ENCODE measurements at places on chromosomes 7 and 10.

- no peak for DNase-seq
Measured at GRCh38 chr7:47104206-47104549, 477.7 kb downstream of the TNS3 start.

DNA sequence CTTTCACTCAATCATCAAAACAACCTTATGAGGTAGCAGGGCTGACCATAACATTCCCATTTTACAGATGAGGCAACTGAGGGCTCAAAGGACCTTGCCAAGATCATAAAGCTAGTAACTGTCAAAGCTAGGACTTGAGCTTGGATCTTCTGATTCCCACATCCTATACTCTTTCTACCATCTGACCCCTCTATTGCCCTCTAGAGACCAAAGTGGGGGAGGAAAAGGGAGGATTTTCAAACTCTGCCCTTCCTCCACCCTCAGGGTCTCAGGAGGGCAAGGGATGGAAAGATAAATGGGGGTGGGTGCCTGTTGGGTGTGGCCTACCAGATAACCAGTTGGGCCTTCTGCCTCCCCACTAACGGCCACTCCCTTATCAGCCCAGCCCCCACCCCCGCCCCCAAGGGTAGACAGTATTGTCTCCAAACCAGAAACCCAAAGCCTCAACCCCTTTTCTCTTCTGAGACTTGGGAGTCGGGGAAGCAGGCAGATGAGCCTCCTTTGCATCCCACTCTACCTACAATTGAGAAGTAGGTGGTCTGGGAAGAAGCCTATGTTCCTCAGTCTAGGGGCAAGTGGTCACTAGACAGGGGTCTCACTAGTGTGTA is 7.9 kb downstream of the LDB1 start:
- DNase-seq = no peak

- DNase-seq = no peak
Measured at GRCh38 chr7:158001003-158001402, 586.6 kb downstream of the PTPRN2 start.

- DNase-seq = no peak
Measured at GRCh38 chr10:27643301-27643700, 102.3 kb downstream of the MKX start.

DNA sequence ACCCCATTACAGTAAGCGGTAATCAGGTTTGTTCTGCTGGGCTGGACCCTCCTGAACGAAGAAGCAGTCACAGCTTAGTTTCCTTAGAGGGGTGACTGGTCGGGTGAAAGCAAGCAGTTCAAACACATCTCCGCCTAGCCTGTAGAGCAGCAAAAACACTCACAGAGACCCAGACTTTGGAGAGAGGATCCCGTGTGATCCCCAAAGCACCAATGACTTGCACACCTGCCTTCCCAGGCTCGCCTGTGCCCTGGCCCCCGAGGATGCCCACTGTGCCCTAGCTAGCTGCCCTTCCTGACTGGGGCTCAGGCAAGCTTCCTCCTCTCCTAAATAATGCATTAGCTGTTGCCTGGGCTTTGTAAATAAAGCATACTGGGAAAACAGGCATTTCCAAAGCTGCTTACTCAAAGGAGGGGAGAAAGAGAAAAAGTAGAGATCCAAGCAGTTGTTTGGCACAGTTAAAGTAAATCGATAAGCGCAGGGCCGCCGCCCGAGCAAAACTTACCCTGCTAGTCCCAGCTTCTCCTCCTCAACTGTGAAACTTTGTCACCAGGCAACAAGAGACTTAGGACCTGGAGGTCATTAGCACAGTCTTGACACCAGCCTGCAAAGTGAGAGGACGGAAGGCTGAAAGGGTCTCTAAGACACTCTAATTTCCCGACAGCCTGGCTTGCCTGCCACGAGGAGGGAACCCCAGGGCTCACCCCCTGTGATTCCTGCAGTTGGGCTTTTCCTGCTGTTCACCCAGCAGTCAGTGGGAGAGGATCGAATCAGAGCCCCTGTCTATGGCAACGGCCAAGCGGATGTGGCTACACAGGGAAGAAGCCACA is 4.8 kb downstream of the LRRC18 start:
- no peak for DNase-seq

DNA sequence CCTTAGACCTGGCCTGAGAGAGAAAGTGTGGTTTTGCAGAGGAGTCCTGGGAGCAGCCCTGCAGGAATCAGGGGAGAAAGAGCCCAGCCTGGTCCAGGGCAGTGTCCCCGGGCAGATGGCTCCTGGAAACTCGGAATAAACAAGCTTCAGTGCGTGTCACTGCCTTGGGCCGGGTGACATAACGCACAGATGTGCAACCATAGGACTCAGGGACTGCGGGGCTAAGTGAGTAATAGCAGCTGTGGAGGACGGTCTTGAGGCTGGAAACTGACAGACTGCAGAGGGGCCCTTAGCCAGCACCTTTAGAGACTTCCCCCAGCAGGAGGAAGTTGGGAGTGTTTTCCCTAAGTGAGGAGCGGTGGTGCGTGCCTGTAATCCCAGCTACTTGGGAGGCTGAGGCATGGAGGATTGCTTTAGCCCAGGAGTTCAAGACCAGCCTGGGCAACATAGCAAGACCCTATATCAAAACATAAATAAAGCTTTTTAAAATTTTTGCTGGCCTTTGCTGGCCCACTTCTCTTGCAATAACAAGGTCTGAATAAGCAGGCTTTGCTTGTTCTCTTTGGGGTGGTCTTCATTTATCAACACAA is 5.3 kb upstream of the CLIP2 start:
- no peak for DNase-seq

DNA sequence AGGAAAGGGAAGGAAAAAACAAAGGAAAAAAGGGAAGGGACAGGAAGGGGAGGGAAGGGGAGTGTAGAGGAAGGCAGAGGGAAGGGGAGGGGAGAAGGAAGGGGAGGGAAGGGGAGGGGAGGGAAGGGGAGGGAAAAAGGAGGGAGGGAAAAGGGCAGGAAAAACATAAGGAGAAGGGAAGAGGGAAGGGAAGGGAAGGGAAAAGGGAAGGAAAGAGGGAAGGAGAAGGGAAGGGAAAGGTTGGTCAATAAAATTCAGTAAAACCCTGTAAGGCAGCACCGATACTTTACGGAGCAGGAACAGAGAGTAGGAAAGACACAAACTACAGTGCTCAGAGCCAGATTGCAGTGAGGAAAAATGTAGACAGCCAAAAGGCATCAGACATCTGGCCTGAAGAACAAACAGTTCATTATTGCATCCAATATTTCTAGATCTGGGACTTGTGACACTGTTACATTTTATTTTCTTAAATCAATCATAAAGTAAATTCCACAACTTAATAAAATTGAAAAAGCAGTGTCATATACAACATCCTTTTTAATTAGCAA is 322.0 kb downstream of the CRPPA start:
- DNase-seq = no peak

- DNase-seq = no peak
Measured at GRCh38 chr7:135914346-135914745, 62.8 kb downstream of the MTPN start.

DNA sequence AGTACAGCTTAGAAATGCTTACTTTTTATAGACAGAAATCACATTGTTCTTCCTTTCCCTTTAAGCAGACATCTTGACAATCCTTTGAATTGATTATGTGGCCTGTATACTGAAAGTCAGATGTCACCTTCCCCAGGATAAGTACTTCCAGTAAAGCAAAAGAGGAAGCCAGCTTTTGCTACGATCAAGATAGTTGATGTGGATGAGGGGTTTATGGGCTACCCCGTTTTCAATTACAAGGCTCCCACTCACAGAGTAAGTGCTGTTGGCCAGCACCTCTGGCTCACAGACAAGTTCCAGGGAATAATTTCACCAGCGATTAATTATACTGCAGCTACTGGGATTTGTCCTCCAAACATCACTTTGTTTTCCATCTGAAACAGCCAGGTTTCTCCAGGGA is 95.1 kb upstream of the SAMD8 start:
- DNase-seq = no peak

DNA sequence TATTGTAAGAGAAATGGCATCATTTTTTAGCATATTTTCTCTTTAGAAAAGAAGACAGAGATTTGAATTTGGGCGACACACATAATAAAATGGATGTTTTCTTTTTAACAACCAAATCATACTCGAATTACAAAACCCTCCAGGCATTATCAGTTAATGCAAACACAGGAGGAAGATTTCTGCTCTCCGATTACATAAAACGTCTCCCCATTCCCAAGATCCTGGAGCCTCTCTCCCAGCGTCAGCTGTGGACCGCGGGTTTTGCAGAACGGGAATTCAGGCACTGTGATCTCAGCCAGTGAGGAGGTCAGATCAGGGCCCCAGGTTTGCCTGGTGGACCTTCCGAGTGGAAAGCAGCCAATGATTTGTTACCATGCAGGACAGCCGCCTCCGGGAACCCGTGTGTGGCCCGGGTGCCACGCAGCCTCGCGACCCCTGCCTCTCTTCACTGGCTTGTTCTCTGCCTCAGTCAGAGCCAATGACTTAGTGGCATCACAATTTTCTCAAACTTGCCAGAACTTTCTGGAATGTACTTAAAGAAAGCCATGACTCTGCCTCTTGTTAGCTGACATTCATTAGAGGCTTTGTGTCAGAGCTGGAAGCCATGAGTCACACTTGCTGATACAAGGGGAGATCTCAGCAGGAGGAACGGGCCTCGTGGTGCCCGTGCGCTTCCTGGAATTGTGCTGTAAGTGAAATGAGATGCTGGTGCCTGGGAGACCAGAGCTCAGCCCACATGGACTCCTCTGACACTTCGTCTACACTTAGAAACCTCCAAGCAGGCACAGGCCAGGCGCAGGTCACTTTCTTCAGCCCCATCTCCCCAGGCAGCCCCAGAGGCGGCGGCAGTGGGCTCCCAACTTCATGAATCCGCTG is 246.1 kb downstream of the KLF6 start:
- peak; percentile 71 for DNase-seq

DNA sequence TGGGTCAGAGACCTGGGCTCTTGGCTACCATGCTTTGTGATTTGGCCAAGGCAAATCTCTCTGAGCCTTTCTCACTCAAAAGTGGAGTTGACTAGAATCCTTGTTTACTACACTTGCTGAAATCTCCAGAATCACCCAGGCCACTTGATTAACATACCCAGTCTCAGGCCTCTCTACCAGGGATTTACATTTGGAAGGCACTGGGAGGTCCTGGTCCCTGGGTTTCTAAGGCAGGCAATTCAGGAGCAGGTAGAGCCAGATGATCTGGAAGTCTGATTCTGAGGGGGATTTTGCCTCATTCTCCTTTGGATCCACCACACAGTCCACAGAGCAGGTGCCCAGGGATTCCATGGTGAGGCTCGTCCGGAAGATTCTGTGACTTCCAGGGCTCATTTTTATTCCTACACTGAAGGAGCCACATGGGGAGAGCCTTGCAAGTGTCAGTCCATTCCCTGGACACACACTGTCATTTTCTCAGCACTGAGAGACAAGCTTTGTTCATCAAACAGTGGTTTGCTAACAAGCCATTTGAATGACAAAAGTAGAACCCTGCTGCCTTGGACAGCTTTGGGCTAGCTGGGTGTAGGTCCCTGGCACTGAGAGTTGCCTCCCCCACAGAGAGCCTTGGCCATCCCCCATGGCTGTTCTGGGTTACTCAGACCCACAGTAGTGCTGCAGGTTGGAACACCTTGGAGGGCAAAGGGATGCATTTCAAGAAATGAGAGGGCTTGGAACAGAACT is 74.2 kb downstream of the NOC3L start:
- no peak for DNase-seq

- no peak for DNase-seq
Measured at GRCh38 chr7:100811480-100811879, 15.8 kb downstream of the EPHB4 start.
